ENCODE measurements at places on chromosomes 16 and 17.

DNA sequence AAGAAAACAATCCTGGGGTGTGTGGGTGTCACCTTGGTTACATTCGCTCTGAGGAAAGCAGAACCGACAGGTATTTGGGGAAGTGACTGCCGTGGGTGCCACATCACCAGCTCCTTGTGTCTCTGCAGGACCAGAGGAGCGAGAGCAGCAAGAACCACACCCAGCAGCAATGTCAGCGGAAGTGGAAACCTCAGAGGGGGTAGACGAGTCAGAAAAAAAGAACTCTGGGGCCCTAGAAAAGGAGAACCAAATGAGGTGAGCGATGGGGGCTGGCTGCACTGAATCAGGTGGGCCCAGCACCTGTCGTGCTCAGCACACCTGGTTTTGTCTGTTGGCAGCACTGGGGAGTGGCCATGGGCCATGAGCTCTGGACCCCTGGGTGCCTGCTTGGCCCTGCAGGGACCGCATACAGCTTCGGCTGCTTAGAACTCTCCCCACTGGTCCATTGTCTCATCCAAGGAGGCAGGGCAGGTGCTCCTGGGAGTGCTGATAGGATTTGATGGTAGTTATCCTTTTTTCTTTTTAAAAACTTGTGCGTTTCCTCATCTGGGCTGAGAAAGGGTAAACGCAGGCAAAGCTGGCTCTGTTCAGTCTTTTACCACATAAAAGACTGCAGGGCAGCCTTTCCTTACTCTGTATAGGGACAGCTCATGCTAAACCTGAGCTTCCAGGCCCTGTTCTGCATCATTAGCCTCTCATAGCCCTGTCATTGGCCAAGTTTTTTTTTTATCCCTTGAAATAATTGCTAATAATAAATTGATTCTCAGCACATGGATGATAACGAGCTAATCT, 29.4 kb downstream of the HMOX2 start:
- peak; percentile 82 for DNase-seq

- DNase-seq: no peak
These were observed 96.5 kb upstream of the ASIC2 start for GRCh38 chr17:33389504-33390135.

- peak; percentile 70 for DNase-seq
These were observed 907 bp downstream of the TRAPPC2L start for GRCh38 chr16:88857728-88858339.

DNA sequence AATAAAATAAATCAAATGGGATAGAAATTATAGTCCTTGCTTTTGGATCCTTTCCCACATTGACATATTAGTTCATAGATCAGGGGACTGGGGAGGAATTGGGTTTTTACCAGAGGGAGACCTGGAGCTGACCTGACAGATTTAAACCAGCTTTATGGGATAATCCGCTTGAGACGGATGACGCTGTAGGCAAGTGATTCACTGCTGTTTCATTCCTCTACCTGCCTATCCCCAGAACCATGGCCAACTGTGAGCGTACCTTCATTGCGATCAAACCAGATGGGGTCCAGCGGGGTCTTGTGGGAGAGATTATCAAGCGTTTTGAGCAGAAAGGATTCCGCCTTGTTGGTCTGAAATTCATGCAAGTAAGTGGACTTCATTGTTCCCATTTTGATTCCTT, 2.1 kb downstream of the NME1 start:
- no peak for DNase-seq

DNA sequence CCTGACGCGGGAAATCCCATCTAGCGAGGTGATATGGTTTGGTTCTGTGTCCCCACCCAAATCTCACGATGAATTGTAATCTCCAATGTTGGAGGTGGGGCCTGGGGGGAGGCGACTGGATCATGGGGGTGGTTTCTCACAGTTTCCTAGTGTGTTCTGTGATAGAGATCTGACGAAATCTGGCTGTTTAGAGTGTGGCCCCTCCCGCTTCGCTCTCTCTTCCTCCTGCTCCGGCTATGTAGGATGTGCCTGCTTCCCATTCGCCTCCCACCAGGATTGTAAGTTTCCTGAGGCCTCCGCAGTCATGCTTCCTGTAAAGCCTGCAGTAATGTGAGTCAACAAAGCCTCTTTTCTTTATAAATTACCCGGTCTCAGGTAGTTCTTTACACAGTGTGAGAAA, 31.6 kb downstream of the IFT140 start:
- no peak for DNase-seq
